ENCODE measurements at places on chromosomes 1 and 21. TPM values are rescaled to one million over a fixed set of nuclear protein-coding genes. Genes with fewer than 3 reads are reported as not detected.

FAM3B gene
- polyA plus RNA-seq: 15.9 TPM

FGR gene
- polyA plus RNA-seq: 1.3 TPM

BCL10 gene
- polyA plus RNA-seq: 24.5 TPM

OSBPL9 gene
- 156 TPM for polyA plus RNA-seq

FMO5 gene
- polyA plus RNA-seq: 8.8 TPM

DNA sequence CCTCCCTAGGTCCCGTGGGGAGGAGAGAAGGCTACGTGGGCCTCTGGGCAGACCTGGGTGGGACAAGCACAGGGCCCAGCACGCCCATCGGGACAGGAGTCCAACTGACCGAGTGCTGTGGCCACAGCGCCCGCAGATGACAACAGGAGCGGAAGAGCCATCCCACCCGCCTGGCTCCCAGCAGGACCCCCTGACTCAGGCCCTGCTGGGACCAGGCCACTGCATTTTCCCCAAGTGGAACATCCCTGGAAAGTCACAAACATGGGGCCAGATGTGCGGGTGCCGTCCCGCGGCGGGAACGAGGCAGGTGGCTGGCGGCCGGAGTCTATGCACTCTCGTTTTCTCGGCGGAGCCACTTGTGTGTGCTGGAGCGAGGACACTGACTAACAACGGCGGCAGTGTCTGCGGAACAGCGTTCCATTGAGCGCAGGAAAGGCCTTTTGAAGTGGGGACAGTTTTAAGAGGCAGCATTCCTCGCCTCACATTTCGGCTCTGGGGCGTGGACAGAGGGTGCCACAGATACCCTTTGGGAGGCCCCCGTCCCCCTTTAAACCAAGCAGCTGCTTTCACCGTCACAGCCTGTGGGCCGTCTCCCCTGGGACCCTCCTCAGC lies 93.7 kb upstream of the ARHGEF16 start:
- no peak for DNase-seq

- no peak for DNase-seq
Measured at GRCh38 chr1:200988693-200989092, 34.8 kb downstream of the KIF21B start.

DNA sequence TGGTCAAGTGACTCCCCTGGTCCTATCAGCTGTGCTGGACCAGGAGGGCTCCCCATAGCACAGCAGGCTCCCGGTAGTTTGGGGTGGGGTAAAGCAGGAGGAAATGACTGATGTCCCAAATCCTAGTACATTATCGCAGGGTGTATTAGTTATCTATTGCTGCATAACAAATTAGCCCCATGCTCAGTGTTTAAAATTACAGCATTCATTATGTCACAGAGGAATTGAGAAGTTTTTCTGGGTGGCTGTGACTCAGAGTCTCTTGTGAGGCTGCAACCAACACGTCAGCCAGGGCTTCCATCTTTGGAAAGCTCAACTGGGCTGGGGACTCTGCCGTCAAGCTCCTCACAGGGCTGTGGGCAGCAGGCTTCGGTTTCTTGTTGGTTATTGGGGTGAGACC lies 34.3 kb upstream of the LAPTM5 start:
- no peak for DNase-seq

All from left renal pelvis (tissue), 4 donors.